ENCODE measurements at places on chromosomes 11 and 22. TPM values are rescaled to one million over a fixed set of nuclear protein-coding genes. Genes with fewer than 3 reads are reported as not detected.
A peak's percentile ranks its signal among the peaks of the same experiment; 100 is the strongest.

Gene ANO9
- 0.73 TPM for total RNA-seq

Gene ZNF280A
- total RNA-seq = 1.9 TPM

Gene PTH
- not detected for total RNA-seq

Gene VSTM5
- total RNA-seq = not detected

GRCh38 chr22:40039482-40040115 lies 44.8 kb downstream of the FAM83F start:
- no peak for DNase-seq

GRCh38 chr11:108241330-108242037 lies 18.6 kb downstream of the ATM start:
- no peak for DNase-seq

GRCh38 chr11:130580372-130580771 lies 131.9 kb downstream of the ADAMTS15 start:
- peak; percentile 70 for DNase-seq

- no peak for DNase-seq
Observed at GRCh38 chr11:68033708-68034045, 3.2 kb downstream of the NDUFS8 start.

DNA sequence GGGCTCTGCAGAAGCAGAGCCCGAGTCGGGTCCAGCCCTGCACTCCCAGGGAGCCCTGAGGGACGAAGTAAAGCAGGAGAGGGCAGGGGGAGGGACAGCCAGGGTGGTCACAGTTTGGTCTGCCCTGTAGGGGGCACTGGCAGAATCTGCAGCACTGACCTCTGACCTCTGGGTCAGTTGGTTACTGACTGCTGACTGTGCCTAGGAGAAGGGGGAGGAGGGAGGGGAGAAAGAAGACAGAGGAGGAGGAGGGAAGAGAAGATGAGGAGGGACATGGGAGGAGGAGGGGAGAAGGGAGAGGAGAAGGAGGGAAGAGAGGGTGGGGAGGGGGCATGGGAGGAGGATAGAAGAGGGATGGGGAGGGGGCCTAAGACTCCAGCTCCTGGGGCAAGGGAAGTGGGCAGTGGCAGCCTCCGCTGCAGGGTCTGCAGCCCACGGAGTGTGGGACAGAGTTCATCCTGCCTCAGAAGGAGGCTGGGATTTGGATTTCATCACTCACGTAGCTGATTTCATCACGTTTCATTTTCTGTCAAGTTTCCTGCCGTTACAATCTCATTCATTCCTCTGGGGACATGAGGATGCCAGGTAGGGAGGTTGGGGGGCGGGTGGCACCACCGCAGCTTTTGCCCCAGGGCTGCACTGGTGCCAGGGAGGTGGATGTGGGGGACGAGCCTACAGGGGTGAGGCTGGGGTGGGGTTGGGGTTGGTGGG lies 55.2 kb downstream of the FLRT1 start:
- no peak for DNase-seq

GRCh38 chr22:47858773-47859306 lies 1096.4 kb downstream of the TBC1D22A start:
- no peak for DNase-seq

DNA sequence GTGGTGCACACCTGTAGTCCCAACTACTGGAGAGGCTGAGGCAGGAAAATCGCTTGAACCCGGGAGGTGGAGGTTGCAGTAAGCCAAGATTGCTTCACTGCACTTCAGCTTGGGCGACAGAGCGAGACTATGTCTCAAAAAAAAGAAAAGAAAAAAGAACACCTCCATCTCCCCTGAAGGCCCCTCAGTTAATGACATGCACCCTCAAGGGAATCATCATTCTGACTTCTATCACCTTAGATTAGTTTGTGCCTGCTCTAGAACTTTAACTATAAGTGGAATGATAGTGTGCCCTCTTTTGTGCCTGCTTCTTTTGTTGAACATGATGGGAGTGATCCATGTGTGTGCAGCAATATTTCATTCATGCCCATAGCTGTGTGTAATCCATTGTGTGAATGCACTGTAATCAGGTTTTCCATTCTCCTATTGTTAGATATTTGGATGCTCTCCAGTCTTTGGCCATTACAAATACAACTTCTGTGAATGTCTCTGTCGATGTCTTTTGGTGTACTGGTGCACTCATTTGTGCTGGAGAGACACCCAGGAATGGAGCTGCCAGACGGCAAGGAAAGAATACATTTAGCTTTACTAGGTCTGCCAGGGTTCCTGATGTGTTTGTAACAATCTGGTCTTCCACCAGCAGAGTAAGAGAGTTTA lies 883 bp upstream of the VPREB3 start:
- DNase-seq = no peak

GRCh38 chr11:69388661-69389060 lies 92.8 kb upstream of the LINC01488 start:
- DNase-seq = no peak

DNA sequence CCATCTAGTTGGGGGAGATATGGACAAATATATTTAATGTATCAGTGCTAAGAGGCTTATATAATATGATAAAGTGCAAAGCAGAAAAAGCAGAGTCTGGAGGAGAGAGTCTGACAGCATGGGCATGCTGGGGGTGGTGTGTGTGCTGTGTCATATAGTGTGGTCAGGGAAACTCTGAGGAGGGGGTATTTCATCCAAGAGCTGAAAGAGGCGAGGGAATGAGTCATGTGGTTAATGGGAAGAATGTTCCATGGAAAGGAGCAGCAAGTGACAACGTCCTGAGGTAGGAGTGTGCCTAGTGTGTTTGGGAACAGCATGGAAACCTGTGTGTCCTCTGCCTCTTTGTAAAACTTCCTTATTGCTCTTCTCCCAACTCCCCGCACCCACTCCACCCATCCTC lies 38.0 kb downstream of the EIF3F start:
- DNase-seq = no peak

- DNase-seq = peak; percentile 76
Observed at GRCh38 chr11:57639321-57640067, 10.2 kb downstream of the YPEL4 start.
